ENCODE measurements at places on chromosomes 12 and 14.

GRCh38 chr12:26095186-26095585 lies 29.7 kb downstream of the BHLHE41 start:
- DNase-seq = no peak

DNA sequence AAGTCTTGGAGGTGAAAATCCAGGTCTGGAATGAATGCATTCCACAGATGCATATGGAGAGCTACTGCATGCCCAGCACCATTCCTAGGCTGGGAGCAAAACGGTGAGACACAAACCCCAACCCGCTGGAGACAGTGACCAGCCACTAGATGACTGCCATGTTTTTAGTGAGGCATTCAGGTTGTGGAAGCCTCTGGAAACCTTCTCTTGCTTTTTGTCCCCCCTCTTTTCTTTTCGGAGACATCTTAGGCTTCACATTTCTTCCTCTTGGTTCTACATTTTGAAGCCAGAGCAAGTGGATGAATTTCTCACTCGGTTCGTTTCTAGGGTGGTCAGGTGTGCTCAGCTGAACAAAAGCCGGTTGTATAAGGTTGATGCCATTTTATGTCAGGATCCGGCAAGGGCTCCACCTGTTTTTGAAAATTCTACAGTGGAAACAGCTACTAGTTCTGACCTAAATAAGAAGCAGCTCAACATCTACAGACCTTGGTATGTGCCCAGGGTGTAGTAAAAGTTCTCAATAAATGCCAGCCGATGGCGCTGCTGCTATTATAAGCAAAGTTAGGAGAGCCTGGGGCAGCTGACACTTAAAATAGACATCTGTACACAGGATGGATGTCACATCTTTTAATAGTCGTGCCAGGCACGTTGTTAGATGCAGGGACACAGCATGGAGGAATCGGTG lies 1.8 kb upstream of the ZNF839 start:
- DNase-seq = no peak

DNA sequence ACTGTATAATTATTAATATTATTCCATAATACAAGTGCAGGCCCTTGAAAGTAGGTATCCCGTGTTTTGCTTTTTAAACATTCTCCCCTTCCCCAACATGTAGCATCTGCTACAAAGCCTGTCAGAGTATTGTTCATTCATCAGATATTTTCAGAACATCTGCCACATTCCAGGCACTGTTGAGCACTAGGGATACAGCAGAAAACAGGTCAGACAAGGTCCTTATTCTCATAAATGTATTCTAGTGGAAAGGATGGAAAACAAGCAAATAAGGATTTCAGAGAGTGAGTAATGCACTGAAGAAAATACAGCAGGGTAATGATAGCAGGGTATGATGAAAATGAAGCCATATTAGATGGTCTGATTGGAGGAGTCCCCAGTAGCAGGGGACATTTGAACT lies 3.8 kb downstream of the ERP29 start:
- no peak for DNase-seq

DNA sequence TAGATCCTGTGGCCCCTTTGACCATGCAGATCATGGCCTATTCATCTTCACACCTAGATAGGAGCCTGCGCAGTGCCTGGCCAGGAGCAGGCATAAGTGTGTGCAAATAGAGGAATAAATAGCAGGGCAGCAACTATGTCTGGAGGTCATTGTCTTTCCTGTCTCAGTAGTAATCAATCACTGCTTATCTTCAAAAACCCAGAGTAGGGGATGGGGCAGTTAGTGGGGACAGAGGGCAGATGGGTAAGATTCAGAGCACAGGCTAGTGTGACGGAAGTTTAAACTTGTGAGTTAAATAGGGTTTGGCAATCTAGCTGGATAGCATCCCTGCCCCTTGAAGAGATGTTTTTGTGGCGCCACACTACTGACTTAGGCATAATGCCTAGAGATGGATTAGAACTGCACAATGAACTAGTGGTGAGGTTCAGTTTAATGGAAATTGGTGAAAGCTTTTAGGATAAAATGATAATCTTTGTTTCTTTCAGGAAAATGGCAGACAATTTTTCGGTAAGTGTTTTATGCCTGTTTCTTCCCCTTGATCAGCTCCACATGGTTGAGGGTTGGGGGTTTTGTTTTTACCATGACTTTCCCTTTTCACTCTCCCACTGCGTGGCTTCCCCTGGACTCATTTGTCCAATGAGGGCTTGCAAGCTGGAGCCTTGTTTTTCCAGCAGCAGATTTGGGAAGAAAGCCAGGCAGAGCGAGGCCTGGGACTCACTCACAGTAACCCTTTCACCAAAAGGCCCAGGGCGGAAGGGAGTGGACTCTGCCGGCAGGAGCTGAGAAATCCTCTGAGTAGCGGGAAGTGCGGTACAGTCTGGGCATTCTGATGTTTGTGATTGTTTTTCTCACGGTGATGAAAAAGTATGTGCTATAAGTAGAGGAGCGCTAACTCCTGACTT lies 8.1 kb downstream of the LGALS3 start:
- DNase-seq = peak; percentile 88

DNA sequence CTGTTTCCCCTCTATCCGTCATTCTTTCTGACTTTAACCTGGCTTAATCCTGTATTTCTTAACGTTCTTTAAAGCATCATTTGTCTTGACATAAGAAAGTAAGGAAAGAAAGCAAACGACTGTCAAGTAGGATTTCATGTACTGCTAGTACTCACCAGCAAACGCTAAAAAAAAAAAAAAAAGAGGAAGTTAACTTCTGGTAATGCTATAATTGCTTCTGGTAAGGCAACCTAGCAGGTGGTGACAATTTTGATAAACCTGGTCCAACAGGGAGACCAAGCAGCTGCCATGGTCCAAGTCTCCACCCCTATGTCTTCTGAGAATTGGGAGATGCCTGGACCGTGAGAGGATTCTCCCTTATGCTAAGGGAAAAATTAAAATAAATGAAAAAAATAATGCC lies 306.6 kb downstream of the DAD1 start:
- no peak for DNase-seq

DNA sequence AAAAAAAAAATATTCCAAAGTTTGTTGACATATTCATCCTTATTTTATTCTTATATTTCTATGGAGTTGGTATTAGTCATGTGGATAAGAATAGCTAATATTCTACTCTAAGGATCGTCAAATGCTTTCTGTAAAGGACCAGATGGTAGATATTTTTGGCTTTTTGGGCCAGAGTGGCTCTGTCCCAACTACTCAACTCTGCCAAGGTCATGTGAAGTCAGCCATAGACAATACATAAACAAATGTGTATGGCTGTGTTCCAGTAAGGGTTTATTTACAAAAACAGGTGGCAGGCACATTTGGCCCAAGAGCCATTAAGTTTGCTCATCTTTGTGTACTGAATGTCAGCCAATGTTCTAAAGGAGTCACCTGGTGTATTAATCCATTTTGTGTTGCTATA lies 131.8 kb downstream of the TBX5 start:
- DNase-seq = no peak

- no peak for DNase-seq
These were observed 75.6 kb upstream of the TMEM132C start for GRCh38 chr12:128191380-128191779.

- no peak for DNase-seq
These were observed 15.7 kb downstream of the GSG1 start for GRCh38 chr12:13087766-13088165.

GRCh38 chr14:50795142-50795541 lies 35.8 kb downstream of the NIN start:
- no peak for DNase-seq

DNA sequence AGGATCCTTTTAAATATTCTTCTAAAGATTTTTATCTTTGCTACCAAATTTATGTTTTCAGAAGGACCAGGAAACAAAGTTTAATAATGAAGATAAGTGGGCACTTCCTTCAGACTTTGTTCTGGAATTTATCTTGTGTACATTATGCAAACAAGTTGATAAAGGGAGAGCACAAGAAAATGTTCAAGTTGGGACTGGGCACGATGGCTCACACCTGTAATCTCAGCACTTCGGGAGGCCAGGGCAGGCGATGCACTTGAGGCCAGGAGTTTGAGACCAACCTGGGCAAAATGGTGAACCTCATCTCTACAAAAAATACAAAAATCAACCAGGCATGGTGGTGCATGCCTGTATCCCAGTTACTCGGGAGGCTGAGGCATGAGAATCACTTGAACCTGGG lies 4.6 kb downstream of the PLBD1 start:
- DNase-seq = no peak

DNA sequence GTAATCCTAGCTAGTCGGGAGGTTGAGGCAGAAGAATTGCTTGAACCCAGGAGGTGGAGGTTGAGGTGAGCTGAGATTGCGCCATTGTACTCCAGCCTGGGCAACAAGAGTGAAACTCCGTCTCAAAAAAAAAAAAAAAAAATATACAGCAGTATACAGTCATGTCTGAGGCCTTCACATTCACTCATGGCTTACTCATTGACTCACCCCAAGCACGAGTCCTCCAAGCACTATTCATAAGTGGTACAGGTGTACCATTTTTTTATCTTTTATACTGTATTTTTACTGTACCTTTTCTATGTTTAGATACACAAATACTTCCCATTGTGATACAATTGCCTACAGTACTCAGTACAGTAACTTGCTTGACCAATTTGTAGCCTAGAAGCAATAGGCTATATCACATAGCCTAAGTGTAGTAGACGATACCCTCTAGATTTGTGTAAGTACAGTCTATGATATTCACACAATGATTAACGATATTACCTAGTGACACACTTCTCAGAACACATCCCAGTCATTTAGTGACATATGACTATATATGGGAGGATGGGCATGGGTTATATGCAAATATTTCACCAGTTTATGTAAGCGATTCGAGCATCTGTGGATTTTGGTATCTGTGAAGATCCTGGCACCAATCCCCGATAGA lies 12.2 kb downstream of the LLPH start:
- DNase-seq = no peak

DNA sequence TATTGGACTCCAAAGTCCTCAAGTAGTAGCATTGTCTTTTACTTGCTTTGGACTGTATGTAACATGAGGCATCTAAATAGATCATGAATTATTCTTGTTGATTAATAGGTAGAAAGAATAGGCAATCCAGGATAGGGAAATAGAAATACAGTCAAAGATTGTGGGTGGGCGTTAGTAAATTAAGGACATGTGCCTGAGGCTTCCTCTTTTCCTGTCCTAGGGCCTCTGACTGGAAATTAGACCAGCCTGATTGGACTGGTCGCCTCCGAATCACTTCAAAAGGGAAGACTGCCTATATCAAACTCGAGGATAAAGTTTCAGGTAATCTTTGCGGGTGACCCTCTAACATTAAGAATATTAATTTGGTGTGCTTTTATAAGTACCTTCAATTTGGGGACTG lies 7.6 kb downstream of the NECAP1 start:
- DNase-seq = no peak

- DNase-seq = peak; percentile 57
These were observed 28.7 kb upstream of the CD9 start for GRCh38 chr12:6171409-6172015.

DNA sequence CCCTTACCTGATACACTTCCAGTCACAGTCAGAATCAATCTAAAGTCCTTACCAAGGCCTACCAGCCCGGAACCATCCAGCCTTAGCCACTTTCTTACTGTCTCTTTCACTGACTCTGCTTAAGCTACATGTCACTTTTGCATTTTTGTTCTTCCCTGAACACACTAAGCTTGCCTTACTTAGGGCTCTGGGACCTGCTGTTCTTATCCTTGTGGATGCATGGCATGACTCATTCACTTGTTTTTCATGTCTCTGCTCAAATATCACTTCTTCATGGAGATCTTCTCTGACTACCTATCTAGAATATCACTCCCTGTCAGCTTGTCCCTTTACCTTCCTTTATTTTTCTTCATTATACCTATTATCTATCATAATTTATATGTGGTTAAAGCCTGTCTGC lies 65.6 kb upstream of the ZDHHC17 start:
- DNase-seq = no peak

GRCh38 chr14:50823051-50823761 lies 7.8 kb downstream of the NIN start:
- DNase-seq = no peak

- DNase-seq = no peak
These were observed 1277.4 kb downstream of the LRFN5 start for GRCh38 chr14:42884100-42884499.

GRCh38 chr12:120705618-120706017 lies 4.6 kb upstream of the UNC119B start:
- no peak for DNase-seq

GRCh38 chr12:50243507-50243906 lies 39.8 kb downstream of the LIMA1 start:
- no peak for DNase-seq

DNA sequence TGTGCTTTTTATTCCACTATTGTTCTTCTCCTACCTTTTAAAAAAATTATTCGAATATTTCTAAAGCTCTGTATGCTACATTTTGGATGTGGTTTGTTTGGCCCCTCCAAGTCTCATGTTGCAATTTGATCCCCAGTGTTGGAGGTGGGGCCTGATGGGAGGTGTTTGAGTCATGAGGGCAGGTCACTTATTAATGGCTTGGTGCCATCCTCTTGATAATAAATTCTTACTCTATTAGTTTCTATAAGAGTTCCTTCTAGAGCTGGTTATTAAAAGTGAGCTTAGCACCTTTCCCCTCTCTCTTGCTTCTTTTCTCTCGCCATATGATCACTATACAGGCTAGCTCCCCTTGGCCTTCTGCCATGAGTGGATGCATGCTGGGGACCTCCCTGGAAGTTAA lies 445.6 kb upstream of the PDE3A start:
- no peak for DNase-seq

DNA sequence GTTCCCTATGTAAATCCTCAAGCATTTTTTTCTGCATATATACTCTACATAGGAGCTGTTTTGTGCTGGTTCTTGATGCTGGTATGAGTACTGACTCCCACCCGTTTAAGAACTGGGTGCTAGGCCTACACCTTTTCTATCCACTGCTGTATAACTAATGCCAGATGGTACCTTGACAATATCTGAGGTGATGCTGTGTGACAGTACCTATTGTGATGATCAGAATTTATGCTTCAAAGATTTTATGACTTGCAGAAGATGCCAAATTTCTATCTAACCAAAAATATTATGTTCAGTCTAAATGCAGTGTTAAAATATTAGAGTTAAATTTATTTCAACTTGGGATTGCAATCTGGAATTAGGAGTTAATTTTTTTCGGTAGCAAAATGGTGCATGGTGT lies 272.3 kb upstream of the NOVA1 start:
- no peak for DNase-seq

Data from left hindlimb (tissue), 1 donor.